ENCODE measurements at places on chromosomes 16 and 17. TPM values are rescaled to one million over a fixed set of nuclear protein-coding genes. Genes with fewer than 3 reads are reported as not detected.
A peak's percentile ranks its signal among the peaks of the same experiment; 100 is the strongest.

GRCh38 chr16:35626041-35626440 lies 2166.6 kb downstream of the TP53TG3F start:
- DNase-seq, result no peak

GRCh38 chr17:57419940-57420550 lies 163.7 kb downstream of the MSI2 start:
- no peak for DNase-seq

GRCh38 chr16:2385190-2385836 lies 43.9 kb upstream of the CCNF start:
- no peak for DNase-seq

- DNase-seq, result no peak
Measured at GRCh38 chr17:17073581-17074403, 31.5 kb downstream of the MPRIP start.

DNA sequence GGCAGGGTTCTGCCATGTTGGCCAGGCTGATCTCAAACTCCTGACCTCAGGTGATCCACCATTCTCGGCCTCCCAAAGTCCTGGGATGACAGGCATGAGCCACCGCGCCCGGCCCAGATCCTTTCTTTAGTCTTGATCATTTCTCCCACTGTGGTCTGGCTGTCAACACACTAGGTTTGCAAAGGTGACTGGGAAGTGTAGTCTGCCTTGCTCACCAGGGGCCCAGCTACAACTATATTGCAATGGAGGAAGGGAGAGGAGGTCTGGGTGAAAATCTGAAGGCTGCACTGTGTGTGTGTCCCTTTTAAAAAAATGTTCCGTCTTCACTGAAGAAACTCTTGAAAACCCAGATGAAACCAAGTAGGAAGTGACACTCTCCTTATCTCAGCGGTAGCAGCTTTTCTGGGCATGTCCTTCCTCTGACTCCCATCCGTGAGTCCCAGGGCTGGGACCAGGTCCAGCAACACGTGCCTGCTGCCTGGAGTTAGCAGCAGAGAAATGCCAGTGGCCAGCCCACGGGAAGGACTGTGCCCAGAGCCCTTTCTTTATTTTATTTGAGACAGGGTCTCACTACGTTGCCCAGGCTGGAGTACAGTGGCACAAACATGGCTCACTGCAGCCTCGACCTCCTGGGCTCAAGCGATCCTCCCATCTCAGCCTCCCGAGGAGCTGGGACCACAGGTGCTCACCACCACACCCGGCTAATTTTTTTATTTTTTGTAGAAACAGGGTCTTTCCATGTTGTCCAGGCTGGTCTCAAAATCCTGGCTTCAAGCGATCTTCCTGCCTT lies 17.8 kb upstream of the KIF19 start:
- DNase-seq, result peak; percentile 35

- DNase-seq, result no peak
Measured at GRCh38 chr16:50570354-50570753, 22.2 kb downstream of the NKD1 start.

DNA sequence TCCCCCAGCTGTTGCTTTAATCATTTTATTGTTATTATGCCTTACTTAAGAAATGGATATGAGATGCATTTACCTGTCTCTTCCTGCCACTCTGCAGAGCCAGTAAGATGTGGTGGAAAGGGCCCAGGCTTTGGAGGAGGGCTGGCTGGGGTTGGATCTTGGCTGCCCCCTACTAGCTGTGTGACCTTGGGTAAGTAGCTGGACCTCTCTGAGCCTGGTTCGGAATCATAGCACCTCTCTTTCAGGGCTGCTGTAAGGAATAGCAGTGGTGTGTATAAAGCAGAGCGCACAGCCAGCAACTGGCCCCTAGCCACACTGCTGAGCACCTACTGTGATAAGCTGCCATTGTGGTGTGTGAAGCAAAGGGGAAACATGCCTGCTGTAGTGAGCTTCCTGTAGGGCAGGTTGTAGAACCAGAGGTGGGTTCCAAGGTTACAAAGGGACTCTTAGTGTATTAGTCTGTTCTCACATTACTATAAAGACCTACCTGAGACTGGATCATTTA lies 23.9 kb downstream of the MAPT start:
- DNase-seq, result no peak

GRCh38 chr17:1800240-1800639 lies 29.5 kb downstream of the SMYD4 start:
- DNase-seq, result no peak

Gene CHST4
- 1.7 TPM for total RNA-seq

Gene PPL
- 16.6 TPM for total RNA-seq

Gene GDPD1
- total RNA-seq, result 5.4 TPM

Gene EFNB3
- 0.67 TPM for total RNA-seq

Gene CACNA1G
- 0.26 TPM for total RNA-seq

Gene PTRH2
- 61.7 TPM for total RNA-seq

Gene MPO
- total RNA-seq, result 0.52 TPM
